GM03348 (cell line): ENCODE measurements at places on chromosomes 11 and 22.

DNA sequence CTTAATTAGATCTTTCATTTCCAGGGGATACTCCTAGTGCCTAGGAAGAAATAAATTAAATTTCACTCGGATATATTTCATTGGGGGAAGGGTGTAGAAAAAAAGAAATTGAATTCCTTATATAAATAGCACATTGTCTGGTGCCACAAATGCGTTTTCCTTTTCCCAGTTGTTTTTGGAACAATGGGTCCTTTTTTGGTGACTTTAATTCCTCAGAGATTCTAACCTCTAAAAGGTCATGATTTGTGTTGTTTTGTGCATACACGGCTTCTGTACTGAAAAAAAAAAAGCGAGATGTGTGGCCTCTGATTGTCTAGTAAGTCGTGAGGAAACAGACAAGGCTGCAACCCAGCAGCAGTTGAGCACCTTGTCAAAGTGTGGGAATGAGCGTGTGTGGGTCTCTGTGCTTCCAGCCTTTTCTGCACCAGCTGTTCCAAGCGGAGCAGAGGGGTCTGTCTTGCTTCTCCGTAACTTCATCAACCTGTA is 64.5 kb upstream of the CRTAM start:
- no peak for DNase-seq

- DNase-seq: no peak
These were observed 64.2 kb upstream of the GRK2 start for GRCh38 chr11:67202028-67202427.

- peak; percentile 4 for DNase-seq
These were observed 26.8 kb downstream of the PGM2L1 start for GRCh38 chr11:74371269-74372052.

- no peak for DNase-seq
These were observed 44.0 kb upstream of the SLC1A2 start for GRCh38 chr11:35463331-35463751.

DNA sequence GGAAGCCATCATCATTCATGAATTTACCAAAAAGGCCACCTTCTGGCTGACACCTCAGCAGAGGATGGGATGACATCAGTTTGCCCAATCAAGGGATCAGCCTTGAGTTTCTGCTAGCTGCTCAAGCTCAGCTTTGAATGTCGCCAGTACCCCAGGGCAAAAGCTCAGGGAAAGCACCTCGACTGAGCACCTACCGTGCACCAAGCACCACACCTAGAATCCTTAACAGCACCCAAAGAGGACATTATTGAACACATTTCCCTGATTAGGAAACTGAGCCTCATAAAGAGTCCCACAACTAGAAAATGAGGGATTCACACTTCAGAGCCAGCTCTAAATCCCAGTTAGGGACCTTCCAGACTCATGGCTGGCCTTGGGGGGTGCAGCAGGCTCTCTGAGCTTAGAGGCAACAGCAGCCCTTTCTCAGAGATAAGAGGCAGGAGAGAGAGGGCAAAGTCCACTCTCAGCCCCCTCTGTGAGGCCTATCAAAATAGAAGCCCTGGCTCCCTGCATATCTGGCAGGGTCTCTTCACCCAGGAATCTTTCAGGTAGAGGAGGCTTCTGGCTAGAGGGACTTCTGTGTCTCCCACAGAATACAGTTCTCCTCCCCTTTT is 13.4 kb upstream of the DAGLA start:
- DNase-seq: no peak
